ENCODE measurements at places on chromosomes 12 and 14.
A peak's percentile ranks its signal among the peaks of the same experiment; 100 is the strongest.

DNA sequence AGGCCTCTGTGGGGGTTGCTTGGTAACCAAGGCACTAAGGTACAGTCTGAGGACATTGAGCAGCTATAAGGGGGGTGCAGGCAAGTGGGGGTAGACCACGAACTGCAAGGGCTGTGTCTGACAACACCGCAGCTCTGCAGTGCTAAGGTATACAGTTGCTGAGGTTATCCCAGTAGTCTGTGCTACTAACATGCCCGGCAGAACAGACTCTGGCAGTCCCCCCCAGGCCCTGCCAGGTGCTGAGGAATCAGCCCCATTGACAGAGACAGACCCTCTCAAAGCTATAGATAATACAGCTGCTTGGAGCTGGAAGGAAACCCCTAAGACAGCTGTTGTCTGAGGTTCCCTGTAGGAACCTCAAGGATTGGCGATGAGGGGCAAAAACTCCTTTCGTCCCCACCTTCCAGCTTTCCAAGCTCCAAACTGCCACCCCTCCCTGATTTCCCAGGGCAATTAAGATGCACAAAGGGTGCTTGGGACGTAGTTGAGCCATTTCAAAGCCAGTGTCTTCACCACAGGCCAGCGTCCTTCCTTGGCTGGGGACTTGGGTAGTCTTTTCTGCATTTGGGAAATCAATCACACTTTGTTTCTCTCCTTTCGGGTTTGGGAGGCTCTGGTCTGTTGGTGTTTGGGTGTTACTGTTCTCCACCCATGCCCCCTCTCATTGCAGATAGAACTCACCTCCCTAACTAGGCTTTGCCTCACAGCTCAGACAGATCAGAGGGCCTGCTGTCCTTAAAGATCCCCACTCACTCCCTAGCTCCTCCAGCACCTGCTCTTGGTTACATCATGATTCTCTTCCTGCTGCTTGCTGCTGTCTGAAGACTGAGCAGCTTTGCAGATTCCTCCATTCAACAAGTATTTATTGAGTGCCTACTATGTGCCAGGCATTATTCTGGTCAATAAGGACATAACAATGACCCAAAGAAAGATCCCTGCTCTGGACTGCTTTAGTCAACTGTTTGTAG, 2.0 kb upstream of the MYH7 start:
- DNase-seq = peak; percentile 32

DNA sequence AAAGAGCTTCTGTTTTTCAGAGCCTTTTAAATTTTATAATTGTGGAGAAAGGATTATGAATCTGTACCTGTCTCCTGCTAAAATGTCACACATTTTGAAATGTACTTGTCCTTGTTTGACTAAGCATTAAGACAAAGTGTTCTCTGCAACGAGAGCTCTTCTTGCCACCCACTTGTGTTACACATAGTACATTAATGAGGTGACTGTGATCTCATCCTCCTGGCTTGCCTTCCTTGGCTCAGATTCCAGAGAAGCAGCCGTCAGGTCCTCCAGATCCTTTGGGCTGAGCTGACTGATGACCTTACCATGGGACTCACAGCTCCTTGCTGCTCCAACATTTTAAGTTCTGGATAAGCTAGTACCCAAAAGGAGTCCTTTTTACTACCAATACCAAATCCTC, 81.4 kb downstream of the BBS10 start:
- DNase-seq = no peak

- no peak for DNase-seq
Measured at GRCh38 chr12:107917912-107918800, 143.7 kb downstream of the ASCL4 start.

DNA sequence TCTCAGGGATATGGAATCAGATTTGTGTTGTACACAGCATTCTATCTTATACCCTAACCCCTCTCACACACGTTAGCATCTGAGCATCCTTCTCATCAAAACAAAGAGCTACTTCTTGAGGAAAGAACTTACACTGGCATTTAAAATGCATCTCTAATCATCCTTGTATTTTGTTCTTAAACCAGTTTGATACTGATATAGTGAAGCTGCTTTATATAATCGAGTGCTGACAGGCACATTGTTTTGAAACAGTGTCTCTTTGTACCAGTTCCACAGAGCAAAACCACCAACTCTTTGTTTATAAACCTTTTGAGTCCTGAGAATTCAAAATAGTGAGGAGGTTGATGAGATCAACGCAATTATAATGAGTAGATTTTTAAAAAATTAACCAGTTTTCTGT, 8.8 kb downstream of the GPR33 start:
- no peak for DNase-seq

DNA sequence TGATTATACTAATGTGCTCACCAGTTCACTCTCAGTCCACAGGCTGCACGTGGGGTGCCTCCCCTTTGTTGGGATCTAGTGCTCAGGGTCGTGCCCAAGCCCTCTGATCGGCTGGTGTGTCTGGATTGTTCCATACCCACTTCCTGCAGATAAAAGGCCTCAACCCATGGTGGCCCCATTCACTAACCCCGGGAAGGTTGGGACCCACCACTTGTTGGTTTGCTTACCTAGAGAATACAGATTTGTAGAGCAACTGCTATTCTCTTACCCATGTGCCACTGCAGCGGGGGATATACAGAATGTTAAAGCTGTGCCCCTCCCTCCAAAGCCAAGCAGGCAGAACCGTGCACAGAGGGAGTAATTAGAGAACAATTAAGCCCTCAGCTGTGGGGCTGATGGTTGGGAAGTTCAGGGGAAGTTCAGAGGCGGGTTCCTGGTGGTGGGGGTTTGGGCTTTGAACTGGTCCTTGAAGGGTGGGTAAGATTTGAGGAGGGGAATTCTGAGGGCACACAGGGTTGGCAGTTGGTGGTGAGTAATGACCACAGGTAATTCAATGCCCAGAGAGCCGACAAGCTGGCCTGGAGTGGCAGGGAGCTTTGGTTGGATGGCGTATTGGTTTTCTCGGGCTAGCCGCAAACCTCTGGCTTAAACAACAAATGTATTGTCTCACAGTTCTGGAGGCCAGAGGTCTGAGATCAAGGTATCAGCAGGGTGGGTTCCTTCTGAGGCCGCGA, 68.8 kb downstream of the ADCK1 start:
- DNase-seq = no peak

GRCh38 chr12:103369929-103370328, 125.8 kb downstream of the C12orf42 start:
- DNase-seq = no peak

DNA sequence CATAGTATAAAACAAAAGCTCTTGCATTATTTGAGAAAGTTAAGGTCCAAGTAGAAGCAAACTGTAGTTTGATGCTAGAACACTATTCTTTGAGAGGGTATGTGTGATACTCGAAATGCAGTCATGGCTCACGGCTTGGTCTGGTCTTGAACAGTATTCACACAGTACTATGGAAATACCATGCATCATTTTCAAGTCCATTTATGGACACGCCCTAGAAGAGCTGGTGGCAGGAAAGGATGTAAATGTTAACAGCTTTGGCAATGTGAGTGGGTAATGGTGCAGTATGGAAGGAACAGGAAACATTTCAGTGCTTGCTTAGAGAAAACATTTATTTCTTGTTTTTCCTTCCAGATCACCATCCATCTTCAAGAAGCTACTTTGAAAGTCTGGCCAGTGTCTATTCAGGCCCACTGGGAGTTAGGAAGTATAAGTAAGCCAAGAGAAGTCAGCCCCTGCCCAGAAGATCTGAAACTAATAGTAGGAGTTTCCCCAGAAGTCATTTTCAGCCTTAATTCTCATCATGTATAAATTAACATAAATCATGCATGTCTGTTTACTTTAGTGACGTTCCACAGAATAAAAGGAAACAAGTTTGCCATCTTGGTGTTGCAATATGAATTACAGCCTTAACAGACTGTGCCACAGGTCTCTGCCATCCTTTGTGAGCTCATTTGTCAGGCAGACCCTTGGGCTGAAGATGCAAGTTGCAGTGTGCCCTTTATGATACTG, 5.7 kb upstream of the AKAP5 start:
- DNase-seq = no peak

DNA sequence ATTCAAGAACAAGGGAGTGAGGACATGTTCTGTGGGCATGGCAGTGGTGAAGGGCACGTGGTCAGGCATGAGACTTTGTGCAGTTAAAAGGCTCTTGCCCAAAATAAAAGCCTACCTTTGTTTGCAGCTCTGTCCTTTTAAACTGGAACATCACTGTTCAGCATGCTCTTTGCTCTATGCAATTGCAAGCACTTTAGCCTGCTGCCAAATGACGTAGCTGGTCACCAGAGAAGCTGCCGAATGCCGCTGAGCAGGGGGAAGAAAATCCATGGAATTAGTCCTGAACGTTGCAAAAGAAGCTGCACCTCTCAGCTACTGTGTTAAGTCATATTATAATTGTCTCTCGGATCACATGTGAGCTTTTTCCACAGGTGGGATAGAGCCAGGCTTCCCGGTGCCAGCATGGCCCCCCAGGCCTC, 176.3 kb upstream of the DIO2 start:
- DNase-seq = no peak

GRCh38 chr14:91424813-91425530, 7.4 kb upstream of the CCDC88C start:
- DNase-seq = no peak

DNA sequence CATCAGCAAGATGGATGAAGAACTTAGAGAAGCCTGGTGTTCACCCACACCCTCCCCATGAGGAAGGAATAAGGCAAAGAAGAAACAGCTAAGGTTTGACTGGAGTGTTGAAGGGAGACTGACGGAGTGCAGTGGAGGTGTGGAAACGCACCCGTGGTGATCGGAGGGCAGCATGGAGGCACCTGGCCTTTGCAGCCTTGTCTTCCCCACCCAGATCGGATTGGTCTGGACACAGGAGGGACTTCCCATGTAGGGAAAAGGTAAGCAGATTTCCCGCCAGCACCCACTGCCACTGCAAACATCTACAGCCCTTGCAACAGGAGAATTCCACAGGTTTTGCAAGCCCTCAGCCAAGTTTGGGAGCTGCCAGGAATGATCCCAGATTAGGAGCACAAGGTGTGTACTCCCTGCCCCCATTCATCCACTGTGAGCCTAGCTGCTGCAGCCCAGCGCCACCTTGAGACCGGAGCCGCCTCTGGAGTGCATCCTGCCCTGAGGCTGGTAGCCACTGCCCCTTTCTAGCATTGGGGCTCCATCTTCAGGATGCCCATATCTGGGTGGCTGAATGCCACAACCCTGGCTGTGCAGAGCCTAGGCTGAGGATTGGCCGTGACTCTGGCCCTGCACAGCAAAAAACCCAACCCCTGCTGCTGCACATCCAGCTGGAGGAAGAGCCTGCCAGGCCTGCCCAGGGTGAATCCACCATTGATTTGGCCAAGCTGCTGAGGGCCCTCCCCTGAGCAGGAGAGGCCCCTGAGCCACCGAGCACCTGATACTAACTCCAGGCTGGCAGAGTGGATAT, 411.1 kb downstream of the TMEM121 start:
- peak; percentile 43 for DNase-seq

GRCh38 chr12:6451348-6452244, at the start of gene TAPBPL:
TAPBPL (plus strand) TSS chr12:6452042; CDS start chr12:6452249, 207 bp downstream.
- peak; percentile 89 for DNase-seq

DNA sequence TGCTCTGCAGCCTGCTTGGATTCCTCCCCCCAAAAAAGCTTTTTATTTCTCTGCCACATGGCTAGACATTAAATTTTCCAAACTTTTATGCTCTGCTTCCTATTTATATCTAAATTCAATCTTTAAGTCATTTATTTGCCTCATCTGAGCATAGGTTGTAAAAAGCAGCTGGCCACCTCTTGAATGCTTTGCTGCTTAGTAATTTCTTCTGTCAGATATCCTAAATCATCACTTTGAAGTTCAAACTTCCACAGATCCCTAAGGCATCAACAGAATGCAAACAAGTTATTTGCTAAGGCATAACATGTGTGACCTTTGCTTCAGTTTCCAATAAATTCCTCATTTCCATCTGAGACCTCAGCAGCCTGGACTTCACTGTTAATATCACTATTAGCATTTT, 209.6 kb downstream of the FSCB start:
- DNase-seq = no peak

DNA sequence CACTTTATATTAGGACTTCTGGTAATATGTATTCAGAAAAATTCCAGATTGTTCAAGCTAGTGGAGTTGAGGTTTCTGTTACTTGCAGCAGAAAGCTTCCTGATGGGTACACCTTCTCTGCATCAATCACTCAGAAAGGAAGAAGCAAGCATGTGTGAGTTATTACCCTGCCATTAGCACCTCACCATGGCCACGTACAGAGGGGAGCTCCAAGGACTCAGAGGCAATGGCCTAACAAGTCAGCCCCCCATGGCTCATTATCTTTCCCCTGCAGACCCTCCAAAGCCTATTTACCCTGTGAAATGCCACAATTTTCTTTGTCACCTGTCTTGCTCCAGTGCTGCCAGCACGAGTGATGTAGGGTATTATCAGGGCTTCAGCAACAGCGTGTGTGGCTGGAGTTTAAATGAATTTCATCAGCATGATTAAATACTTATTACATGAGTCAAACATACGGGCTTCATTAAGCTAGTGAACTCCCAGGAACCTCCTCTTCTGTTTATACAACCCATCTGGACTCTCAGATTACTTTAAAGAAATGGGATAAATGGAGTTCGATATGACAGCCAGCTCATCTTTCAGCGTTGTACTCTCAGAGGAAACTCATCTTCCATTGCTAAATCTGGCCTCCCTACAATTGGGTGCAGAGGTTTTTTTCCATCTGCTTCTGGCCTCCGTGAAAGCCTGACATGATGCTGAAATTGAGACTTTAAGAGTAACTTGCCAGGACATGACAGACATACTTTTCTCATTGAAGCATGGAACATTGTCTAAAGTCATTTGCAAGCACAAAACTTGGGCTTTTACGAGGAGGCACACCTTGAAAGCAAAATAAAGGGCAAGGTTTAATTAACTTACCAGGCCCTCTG, 135.9 kb downstream of the TMEM30B start:
- DNase-seq = no peak

GRCh38 chr12:116295327-116296263, 18.1 kb upstream of the MED13L start:
- DNase-seq = no peak

Measured in activated CD8-positive, alpha-beta memory T cell treated with anti-CD3 and anti-CD28 coated beads for 24 hours (primary cell).